Panc1 (cell line): ENCODE measurements at places on chromosomes 7 and 10.

DNA sequence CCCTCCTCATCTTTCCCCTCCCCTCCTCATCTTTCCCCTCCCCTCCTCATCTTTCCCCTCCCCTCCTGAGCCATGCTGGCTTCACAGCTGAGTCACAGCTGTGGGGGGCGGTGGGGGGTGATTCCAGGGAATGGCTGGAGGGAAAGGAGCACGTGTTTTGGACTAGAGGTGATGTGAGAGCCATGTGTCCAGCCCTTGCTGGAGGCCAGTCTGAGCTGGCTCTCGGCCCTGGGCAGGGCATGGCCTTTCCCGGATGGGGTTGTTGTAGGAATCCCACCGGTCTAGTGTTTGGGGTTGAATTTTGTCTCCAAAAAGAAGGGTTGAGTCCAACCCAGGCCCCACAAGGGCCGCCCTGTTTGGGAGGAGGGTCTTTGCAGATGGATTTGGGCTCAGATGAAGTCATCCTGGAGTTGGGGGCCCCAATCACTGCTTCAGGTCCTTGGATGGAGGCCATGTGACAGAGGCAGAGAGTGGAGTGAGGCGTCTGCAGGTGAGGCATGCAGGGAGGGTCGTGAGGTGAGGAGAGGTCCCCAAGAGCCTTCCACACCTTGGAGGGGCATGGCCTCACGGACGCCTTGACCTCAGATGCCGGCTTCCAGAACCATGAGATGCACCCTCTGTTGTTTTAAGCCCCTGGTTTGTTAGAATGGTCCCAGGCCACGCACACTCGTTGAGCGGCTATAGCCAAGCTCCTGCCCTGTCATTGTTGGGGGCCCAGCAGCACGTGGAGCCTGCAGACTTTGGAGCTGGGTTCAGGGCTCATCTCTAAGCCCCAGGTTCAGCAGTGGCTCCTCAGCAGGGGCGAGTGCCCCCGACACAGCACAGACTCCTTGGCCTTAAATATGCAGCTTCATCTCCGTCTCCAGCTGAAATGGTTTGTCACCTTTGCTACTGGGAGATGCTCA lies 101.6 kb downstream of the DNAJB6 start:
- no peak for DNase-seq

DNA sequence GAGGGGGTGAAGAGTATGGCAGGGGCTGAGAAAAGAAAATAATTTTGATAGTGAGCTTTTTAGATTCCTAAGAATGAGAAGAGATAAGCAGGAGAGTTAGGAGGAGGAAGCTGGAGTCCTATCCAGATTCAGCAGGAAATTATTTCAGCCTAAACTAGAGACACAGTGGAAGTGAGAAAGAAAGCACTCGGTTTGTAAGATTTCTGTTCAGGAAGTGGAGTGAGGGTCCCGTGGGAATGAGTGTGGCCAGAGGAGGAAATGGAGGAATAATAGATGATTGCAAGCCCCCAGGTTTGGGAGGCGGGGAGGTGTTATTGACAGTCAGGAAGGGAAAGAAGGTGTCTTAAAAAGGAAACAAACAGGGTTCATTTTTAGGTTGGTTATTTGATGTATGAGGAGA lies 84.8 kb upstream of the NRP1 start:
- no peak for DNase-seq

DNA sequence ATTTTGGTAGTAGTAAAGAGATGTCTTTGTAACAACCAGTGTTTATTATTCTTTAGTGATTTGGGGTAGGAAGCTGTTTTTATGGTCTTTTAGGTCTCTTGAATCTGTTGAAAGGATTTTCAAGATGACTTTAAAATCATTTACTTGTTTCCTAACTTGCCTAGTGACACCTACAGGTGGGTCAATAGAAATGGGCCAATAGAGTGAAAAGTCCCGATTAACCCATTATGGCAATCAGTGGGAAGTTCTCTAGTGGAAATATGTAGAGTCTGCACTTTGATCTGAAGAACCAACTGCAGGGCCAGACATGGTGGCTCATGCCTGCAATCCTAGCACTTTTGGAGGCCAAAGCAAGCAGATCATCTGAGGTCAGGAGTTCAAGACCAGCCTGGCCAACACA lies 374.7 kb upstream of the BMPER start:
- no peak for DNase-seq

DNA sequence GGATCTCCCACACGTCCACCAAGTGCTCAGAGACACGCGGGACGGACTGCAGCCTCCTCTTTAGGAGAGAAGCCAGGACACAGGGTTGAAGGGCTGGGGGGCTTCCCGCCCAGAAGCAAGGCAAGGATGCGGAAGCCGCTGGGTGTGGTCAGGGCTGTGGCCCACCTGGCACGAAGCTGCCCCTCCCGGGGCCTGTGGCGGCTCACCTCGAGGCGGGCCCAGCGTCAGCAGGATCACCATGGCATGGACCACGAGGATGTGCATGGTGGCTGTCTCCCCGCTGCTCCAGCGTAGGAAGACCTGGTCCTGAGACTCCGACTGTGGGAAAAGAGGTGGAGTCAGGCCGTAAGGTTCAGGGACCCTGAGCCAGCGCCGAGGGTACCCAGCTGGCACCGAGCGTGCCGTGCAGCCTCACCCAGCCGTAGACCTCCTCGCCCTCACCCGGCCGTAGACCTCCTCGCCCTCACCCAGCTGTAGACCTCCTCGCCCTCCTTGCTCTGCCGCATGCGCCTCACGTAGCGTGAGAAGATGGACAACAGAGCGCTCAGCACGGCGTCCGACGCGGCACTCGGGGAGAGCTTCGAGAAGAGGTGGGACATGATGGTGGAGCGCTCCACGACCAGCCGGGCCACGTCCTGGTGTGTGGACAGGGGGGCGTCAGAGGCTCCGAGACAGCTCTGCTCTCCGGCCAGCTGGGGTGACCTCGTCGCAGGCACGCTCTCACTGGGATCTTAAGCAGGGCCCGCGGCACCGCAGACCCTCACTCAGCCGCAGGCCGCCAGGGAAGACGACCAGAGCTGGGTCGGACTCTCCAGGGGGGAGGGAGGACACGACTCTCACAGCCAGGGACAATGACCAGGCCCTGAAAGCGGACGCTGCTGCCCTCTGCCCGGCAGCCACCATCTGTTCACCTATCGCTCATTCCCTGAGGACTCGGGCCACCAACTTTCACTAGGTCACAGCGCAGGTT lies 20.4 kb downstream of the INTS1 start:
- DNase-seq: no peak

DNA sequence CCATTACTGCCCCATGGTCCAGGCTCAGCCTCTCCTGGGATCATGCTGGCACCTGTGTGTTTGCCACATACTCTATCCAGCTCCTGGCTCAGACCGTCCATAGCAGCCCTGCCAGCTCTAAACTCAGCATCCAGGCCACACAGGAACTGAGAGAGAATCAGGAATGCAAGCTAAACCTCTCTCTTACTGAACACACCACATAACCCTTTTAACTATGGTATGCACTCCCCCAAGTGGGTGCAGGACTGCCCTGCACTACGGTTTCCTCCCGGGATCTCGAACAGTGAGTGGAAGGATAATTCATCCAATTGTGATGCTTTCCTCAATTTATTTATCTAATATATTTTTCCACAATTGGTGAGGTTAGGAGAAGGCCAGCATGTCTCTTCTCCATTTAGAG lies 17.1 kb upstream of the ZNF800 start:
- DNase-seq: no peak

DNA sequence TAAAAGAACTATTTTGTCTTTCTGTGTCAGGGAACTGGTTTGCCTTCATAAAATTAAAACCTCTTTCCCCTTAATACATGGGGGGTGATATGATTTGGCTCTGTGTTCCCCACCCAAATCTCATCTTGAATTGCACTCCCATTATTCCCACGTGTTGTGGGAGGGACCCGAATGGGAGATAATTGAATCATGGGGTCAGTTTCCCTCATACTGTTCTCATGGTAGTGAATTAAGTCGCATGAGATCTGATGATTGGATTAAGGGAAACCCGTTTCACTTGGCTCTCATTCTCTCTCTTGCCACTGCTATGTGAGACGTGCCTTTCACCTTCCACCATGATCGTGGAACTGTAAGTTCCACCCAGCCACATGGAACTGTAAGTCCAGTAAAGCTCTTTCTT lies 142.1 kb downstream of the VTI1A start:
- no peak for DNase-seq
